Left lobe of liver (tissue), 2 donors: ENCODE measurements at places on chromosomes 4 and X. TPM values are rescaled to one million over a fixed set of nuclear protein-coding genes. Genes with fewer than 3 reads are reported as not detected.

DNA sequence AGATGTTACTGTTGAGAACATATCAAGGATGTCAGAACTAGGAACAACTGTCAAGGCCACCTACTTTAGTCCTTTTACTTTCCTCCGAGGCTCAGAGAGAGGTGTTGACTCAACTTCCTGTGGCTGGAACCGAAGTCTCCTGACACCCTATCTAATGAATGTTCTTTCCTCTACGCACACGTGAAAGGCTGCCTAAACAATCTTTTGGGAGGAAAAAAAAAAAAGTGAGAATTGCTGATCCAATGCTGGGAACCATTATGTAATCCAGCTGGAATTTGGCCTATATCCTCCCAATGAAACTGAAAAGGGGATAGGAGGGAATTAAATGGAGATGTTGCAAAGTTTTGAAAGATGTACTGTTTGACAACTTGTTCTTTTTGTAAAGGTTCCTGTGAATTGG, 8.3 kb upstream of the MAP7D3 start:
- DNase-seq = no peak

DNA sequence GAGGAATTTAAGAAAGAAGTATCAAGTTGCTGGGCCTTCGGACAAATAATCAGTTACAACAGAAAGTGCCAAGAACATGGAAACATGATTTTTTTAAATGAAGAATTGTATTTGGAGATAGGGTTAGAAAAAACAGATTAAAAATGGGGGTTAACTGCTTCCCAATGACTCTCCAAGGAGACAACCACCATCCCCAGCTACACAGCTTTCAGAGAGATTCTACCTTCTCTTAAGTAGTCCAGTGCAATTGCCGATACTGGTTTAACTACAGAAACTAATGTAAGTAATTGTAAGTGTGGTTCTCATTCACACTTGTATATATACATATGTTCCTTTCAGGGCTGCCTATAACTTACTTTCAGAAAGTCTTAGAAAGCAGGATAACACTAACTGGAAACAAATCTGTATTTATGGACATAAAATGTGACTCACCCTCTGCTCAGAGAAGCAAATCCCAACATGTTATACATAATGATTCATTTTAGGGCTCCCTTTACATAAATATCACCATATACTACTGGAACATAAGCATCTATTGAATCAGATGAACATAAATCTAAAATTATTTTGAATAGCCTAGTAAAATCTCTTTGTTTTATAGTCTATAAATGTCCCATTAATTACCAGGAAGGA, 248.9 kb upstream of the UGT8 start:
- DNase-seq = no peak

- no peak for DNase-seq
Observed at GRCh38 chr4:119678761-119679160, 50.2 kb upstream of the PDE5A start.

The FRMD7 gene
- 0.05 TPM for total RNA-seq

The MXRA5 gene
- 0.91 TPM for total RNA-seq

DNA sequence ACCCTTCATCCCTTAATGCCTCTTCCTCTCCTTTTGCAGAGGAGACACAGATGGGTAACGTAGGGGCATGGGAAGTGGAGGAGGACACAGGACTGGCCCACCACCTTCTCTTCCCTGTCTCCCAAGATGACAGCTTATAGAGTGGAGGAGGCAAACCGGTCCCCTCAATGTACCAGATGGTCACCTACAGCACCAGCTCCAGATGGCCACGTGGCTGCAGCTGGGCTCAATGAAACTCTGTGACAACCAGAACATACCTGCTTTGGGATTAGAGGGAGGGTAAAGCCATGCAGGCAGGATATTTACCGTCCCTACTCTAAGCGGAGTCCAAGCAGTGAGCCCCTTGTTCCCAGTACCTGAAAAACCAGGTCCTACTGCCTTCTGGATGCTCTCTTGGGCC, 7.5 kb upstream of the KLHL15 start:
- no peak for DNase-seq

DNA sequence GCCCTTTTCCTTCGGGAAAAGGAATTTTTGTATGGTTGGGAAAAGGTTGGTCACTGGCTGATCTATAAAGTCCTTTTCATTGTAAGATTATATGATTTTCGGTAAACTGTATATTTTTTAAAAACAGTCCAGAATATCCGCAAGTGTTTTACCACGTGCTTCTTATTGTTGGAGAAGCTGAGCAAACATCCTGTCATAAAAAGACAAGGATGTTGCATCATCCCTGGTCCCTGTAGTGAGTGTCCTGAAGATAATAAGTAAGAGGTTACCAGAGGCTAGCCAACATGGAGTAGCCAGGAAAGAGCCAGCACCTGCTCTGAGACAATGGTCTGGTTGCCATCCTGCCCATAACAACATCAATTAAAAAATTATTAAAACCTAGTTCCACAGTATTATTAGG, 5.1 kb downstream of the CXCL9 start:
- no peak for DNase-seq

GRCh38 chrX:134706138-134706537, 47.9 kb upstream of the PLAC1 start:
- DNase-seq = no peak

DNA sequence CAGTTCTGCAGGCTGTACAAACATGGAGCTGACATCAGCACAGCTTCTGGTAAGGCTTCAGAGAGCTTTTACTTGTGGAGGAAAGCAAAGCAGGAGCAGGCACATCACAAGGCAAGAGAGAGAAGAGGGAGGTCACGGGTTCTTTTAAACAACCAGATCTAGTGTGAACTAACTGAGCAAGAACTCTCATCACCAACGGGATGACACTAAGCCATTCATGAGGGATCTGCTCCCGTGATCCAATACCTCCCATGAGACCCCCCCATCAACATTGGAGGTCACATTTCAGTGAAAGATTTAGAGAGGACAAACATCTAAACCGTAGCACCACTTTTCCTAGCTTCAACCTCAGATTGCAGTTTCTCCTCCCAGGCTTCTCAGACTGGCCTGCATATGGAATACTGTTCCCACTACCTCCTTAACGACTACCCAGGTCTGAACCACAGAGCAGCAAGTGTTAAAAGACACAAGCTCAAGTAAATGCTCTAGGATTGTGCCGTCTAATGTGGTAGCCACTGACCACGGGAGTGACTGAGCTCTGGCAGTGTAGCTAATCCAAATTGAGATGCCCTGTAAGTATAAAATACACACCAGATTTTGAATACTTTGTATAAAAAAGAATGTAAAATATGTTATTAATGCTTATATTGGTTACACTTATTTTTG, 192.7 kb downstream of the PTTG2 start:
- DNase-seq = no peak

- DNase-seq = peak; percentile 88
Observed at GRCh38 chr4:100929135-100929534, 411.3 kb upstream of the EMCN start.

The GPC3 gene
- total RNA-seq = 1.1 TPM

DNA sequence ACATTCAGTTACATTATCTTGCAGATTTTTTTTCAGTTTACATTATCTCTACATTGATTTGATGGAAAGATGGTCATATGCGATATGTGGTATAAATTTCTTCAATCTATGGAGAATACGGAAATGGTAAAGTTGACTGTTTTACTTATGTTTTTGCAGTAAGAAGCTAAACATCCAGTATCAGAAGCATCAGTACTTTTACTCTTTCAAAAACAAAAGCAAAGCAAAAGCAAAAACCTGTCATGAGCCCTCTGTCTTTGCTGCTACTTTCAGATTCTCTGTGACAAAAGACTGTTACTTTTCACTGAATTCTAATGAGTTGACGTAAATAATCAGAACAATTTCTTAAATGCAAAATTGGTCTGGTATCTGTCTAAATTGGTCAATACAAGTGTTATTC, 52.4 kb upstream of the UCP1 start:
- no peak for DNase-seq

- no peak for DNase-seq
Observed at GRCh38 chr4:15690020-15690809, 8.6 kb downstream of the FAM200B start.
